Stimulated activated CD4-positive, alpha-beta T cell treated with anti-CD3 and anti-CD28 coated beads, Interleukin-4, amount 100 ng/mL, for 4 hours (primary cell): ENCODE measurements at places on chromosomes 3 and 15.

- peak; percentile 12 for DNase-seq
These were observed 23.3 kb downstream of the IREB2 start for GRCh38 chr15:78461171-78461888.

GRCh38 chr3:50167841-50168209 lies 12.7 kb downstream of the SEMA3F start:
- no peak for DNase-seq

GRCh38 chr15:26641144-26641543 lies 131.7 kb downstream of the GABRB3 start:
- DNase-seq: no peak

- DNase-seq: no peak
These were observed 30.6 kb downstream of the PTX3 start for GRCh38 chr3:157467200-157467599.

DNA sequence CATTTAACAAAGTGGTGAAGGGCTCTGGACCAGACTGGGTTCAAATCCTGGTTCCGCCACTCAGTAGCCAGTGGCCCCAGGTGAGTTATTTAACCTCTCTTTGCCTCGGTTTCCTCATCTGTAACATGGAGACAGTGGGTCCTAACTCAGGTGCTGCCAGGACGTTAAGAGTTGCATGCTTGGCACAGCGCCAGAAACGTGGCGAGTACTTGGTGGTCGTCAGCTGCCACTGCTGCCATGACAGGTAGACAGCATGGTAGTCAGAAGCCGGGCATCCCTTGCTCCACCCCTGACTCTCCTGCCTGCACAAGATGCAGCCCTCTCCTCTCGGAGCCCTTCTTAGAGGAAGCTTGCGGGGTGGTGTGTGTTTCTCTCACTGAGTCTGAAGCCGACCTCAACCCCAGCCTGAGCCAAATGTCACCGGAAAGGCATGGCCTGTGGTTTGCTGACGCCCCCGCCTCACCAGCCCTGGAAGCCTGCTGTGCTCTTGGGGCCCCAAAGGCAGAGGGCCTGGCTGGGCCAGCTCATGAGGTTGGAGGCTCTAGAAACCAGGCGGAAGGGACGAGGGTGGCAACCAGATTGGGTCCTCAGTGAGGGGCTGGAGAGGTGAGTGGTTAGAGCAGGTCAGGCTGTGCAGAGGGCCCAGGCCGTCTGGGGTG lies 160.8 kb upstream of the TLE3 start:
- DNase-seq: peak; percentile 52

GRCh38 chr3:141710888-141711616 lies 27.0 kb upstream of the RNF7 start:
- DNase-seq: no peak
